ENCODE measurements at places on chromosomes 11 and 22.

GRCh38 chr11:119803139-119803538 is 74.1 kb upstream of the NECTIN1 start:
- no peak for DNase-seq

- DNase-seq, result no peak
These were observed 8.8 kb downstream of the BCL9L start for GRCh38 chr11:118916842-118917388.

DNA sequence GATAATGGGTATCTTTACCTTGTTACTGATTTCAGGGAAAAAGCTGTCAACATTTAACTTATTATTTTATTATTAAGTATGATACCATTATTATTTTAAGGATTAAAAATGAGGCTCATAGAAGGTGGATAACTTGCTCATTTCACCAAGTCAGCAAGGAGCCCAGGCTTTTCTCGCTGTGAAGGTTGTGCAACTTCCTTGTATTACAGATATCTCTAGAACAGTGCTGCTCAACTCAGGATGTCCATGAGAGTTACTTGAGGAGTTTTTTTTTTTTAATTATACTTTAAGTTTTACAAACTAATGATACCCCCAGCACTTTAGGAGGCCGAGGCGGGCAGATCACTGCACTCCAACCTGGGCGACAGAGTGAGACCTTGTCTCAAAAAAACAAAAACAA is 98.2 kb downstream of the INSC start:
- DNase-seq, result no peak

DNA sequence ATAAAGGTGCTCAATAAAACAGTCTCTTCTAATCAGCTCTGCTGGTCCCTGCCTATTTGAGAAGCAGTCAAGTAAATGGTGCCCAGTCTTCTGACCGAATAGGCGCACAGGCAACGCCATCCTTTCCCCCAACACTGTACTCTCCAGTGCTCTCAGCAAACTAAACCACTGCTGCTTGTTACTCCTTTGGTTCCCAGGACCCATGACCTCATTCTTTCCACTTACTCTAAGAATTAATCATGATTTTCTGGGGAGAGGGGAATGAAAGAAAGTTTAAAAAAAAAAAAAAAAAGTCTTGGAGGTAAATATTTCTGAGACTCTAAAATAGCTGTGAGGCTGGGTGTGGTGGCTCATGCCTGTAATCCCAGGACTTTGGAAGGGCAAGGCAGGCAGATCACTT is 63.7 kb downstream of the SGSM3 start:
- DNase-seq, result no peak

GRCh38 chr22:31253949-31254348 is 38.3 kb downstream of the PIK3IP1 start:
- no peak for DNase-seq

GRCh38 chr22:25077964-25078363 is 121.7 kb upstream of the CRYBB3 start:
- no peak for DNase-seq

GRCh38 chr11:83864412-83865057 is 578.4 kb upstream of the CCDC90B start:
- no peak for DNase-seq

- no peak for DNase-seq
These were observed 102.1 kb downstream of the FBXO7 start for GRCh38 chr22:32576553-32577253.

- no peak for DNase-seq
These were observed 27.8 kb downstream of the WEE1 start for GRCh38 chr11:9601037-9601875.

DNA sequence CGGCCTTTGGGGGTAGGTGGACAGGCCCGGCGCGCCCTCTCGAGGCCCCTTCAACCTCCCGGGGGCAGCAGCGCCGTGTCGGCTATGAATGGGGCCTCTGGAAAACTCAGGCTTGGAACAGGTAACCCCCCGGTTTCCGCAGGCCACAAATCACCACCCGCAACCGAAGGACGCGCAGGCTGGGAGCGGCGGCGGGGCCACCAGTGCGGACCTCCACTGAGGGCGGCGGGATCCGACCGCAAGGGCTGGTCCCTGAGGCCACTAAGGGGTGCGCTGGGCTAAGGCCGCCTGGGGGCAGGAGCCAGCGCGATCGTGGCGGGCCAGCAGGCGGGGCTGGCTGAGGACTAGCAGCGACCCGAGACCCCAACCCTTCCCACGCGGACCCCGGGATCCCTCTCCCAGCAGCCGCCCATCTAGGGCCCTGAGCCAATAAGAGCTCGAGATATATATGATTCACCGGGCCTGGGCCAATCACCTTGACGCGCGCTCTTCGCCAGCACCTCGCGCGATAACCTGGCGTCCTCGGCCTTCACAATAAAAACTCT is 609 bp upstream of the ATF4 start:
- peak; percentile 98 for DNase-seq

DNA sequence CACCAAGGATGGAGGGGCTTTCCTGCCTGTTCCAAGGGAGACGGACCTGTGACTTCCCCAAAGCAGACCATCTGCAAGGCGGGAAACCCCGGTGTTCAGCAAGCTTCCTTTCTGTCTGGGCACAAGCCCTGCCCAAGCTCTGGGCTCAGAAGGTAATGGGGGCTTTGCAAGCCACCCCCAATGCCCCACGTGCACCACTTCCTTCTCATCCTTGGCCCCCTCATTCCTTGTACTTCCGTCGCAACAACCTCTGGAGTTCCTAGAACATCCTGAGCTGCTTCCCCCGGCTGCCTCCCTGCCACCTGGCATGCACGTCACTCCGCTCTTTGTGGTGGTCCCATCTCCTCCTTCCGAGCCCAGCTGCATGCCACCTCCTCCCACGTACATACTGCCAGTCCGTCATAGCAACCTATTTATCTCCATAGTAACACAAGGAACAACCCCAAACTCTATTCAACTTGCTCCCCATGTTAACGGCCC is 3.9 kb downstream of the MYEOV start:
- no peak for DNase-seq

DNA sequence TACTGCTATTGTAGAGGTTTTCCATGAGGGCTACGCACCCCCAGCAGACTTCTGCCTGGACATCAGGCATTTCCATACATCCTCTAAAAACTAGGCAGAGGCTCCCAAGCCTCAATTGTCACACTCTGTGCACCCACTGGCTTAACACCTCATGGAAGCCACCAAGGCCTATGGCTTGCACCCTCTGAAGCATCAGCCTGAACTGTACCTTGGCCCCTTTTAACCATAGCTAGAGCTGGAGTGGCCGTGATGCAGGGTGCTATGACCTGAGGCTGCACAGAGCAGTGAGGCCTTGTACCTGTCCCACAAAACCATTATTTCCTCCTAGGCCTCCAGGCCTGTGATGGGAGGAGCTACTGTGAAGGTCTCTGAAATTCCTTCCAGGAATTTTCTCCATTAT is 33.9 kb downstream of the AAMDC start:
- DNase-seq, result no peak

GRCh38 chr11:47204637-47204989 is 10.2 kb upstream of the DDB2 start:
- DNase-seq, result no peak

DNA sequence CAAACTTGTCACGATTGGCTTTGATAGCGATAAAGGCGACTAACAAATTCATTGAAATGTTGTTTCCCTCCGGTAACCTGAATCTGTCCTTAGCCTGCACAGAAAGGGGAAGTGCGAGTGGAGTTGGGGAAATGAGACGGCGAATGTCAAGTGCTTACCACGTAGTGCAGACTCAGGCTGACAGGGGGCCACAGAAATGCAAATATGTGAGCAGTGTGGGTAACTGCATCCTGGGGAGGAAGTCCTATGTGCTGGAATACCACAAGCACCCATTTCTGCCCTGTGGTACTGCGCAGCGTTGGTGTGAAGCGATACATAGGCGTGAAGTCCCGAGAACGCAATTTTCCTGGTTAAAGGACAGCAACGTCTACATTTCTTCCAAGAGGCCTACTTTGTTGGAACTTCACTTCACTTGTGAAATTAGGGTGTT is 869 bp upstream of the EIF4ENIF1 start:
- DNase-seq, result no peak

GRCh38 chr11:72223615-72224563 is 678 bp upstream of the INPPL1 start:
- DNase-seq, result no peak

GRCh38 chr22:19201869-19202798 is 23.6 kb upstream of the SLC25A1 start:
- no peak for DNase-seq

DNA sequence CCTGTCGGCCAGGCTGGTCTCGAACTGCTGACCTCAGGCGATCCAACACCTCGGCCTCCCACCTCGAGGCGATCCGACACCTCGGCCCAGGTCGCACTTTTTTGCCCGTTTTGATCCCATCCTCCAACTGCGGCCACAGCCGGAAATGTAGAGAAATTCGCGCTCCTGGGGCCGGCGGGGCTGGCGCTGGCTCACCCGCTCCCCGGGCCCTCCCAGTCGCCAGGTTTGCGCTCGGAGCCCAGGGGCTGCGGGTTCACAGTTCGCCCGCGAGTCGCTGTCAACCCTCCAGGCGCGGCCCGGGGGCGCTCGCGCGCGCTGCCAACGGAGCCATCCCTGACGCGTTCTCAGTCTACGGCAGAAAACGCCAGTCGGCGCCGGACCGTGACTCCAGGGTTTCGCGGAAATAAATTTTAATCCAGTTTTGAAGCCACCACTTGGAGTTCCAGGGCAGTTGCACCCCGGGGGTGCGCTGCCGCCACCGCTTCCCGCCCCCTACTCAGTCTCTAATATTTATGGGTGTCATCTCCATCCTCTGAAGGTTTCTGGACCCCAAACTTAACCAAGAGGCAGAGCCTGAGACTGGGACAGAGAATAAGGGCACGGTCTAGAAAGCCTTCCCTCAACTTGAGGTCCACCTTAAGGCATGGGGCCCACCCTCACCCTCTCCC is 1.5 kb upstream of the KLHDC7B start:
- no peak for DNase-seq

- DNase-seq, result peak; percentile 82
These were observed 28.9 kb downstream of the RAB39A start for GRCh38 chr11:107957109-107957588.

GRCh38 chr22:19621373-19622060 is 92.8 kb upstream of the SEPTIN5 start:
- DNase-seq, result no peak

DNA sequence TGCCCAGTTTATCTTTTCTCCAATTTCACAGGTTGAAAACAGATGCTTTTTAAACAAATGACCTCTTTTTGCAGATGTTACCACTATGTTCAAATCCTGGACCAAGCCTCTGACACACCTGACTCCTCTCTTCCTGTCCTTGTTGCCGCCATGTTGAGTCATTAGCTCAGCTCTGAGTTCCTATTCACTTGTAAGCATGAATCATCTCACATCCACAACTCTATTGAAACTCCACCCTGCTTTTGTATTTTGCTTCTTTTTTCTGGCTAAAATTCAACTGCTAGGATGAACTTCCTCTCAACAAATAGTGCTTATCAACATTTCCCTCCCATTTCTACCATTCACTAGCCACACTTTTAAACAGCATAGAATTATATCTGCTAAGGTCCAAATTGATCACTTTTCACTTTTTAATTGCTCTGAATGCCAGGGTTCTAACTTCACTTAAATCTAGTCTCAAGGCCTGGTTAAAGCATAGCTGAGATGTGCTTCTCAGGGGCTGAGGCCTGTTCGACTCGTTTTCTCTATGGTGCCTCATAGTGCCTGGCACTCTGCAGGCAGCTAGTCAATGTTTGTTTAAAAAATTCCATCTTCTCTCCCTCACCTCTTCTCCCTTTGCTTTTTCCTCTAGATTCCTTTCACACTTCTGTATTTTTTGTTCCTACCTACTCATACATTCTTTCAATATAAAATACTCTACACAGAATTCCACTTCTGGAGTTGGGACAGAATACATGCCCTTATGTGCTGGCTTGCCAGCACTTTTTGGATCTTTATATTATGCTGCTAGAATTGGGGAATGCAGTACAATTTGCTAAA is 3.9 kb downstream of the JOSD1 start:
- DNase-seq, result no peak

- peak; percentile 71 for DNase-seq
These were observed 132.4 kb downstream of the MN1 start for GRCh38 chr22:27668828-27669797.

DNA sequence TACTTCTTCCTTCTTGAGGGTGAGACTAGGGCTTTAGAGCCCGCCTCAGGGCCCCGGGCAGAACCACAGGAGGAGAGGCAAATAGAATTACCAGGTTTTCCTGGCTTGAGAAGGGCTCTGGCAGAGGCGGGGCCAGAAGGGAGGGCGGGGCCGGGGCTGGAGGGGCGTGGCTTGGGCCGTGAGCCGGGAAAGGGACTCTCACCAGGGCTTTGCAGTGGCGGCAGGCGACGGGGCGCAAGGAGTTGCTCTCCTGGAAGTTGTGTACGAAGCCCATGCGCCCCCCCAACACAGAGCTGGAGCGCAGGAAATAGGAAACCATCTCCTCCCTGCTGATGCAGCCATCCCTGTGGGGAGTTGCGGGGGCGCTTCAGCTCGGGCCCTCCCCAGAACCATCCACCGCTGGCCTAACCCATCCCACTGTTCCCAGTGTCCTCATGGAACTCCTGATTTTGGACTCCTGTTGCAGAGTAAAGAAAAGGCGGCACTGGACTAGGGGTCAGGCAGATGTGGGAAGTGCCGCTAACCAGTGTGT is 6.9 kb upstream of the NRXN2 start:
- DNase-seq, result no peak

DNA sequence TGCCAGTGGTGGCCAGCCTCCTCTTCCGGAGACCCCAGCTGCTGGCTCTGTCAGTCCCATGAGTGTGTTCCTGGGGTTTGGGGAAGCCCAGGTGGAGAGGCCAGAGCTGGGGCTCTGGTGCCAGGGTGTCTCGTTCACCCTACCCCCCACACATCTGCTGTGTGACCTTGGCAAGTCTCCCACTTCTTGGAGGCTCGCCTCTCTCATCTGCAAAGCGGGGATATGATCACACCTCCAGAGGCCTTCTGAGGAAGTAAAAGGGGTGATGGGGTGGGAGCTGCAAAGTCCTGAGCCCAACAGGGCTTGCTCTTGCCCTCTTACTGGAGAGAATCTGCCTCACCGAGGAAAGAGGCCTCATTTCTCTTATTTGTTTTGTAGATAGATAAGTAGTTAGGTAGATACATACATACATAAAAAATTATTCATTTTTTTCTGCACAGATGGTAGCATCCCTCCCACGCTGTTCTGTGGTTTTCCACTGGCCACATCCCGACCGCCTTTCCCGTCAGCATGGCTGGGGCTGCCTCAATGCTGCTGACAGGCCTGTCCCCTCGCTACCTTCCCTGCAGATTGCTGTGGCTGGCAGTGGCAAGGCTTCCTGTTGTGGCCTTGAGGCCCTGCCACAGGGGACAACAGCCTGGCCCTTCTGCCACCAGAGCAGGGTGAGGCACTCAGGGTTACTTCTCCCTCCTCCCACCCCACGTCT is 23.9 kb downstream of the MYO7A start:
- no peak for DNase-seq

DNA sequence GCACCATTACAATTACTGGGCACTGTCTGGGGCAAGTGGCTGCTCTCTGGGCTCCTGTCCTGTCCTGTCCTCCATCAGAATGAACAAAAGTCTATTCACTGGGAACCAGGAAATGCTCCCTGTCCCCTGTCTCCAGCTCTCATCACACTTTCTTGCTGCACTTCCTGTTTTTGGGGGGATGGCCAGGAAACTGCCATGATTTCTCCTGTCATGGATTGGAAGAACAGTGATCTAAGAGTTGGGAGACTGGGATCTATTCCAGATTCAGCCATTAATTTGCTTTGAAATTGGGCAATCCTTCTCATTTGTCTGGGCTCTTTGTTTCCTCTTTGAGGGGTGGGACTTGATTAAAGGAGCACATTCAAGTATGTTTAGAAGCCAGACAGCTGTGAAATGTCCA is 61.4 kb upstream of the KIRREL3 start:
- DNase-seq, result no peak
